ENCODE measurements at places on chromosomes 5 and 9.

GRCh38 chr5:148443241-148443640 lies 59.5 kb downstream of the FBXO38 start:
- no peak for DNase-seq

- no peak for DNase-seq
Measured at GRCh38 chr5:310516-310915, 11.0 kb upstream of the AHRR start.

- DNase-seq, result peak; percentile 81
Measured at GRCh38 chr9:107487521-107488374, 1.8 kb downstream of the KLF4 start.

- DNase-seq, result no peak
Measured at GRCh38 chr5:126561908-126562307, 33.1 kb downstream of the ALDH7A1 start.

- DNase-seq, result no peak
Measured at GRCh38 chr9:135218331-135219225, 131.1 kb downstream of the OLFM1 start.

- no peak for DNase-seq
Measured at GRCh38 chr5:131720714-131721113, 76.1 kb downstream of the FNIP1 start.

DNA sequence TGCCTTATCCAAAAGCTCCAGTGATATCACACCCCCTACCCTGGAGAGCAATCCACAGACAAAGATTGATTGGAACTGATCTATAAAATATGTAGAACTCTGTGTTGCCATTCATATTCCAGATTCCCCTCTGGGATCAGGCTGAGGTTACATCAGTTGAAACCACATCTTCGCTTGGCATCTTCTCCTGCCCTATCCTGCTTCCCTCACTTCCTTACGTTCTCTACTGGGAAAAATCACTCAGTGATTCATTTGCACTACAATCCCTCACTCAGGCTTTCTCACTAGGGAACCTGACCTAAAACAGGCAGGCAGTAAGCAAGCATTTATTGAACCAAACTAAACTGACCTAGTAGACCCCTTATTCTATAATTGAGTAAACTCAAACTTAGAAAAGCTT lies 111.7 kb downstream of the ESM1 start:
- DNase-seq, result no peak

- DNase-seq, result no peak
Measured at GRCh38 chr9:7802666-7803065, 3.1 kb upstream of the DMAC1 start.
